Suprapubic skin (tissue), 4 donors: ENCODE measurements at places on chromosomes 3 and 15. TPM values are rescaled to one million over a fixed set of nuclear protein-coding genes. Genes with fewer than 3 reads are reported as not detected.

The SLC25A26 gene
- total RNA-seq: 13.3 TPM

The NOX5 gene
- not detected for total RNA-seq

The MESP2 gene
- 1.1 TPM for total RNA-seq

The SERPINI1 gene
- total RNA-seq: 2.0 TPM

The PFN2 gene
- 6.5 TPM for total RNA-seq

The DOCK3 gene
- total RNA-seq: 2.1 TPM

The APOD gene
- 341 TPM for total RNA-seq

The CORO2B gene
- total RNA-seq: 2.0 TPM

The CASR gene
- not detected for total RNA-seq

The TNFSF10 gene
- total RNA-seq: 88.7 TPM

The MAPKAPK3 gene
- 120 TPM for total RNA-seq

The DLEC1 gene
- total RNA-seq: 0.19 TPM

The CACNA2D3 gene
- total RNA-seq: 0.42 TPM

- H3K4me1 ChIP-seq: peaks cover 30% of the 10 kb centered on the region
- H3K27me3 ChIP-seq: peaks cover 24% of the 10 kb centered on the region
- H3K27ac ChIP-seq: peak overlapping the region; percentile 86
- no peaks in the 10 kb centered on the region for H3K36me3 ChIP-seq
- peak; percentile 78 for DNase-seq
Observed at GRCh38 chr15:48644827-48645557, 517 bp downstream of the FBN1 start.

DNA sequence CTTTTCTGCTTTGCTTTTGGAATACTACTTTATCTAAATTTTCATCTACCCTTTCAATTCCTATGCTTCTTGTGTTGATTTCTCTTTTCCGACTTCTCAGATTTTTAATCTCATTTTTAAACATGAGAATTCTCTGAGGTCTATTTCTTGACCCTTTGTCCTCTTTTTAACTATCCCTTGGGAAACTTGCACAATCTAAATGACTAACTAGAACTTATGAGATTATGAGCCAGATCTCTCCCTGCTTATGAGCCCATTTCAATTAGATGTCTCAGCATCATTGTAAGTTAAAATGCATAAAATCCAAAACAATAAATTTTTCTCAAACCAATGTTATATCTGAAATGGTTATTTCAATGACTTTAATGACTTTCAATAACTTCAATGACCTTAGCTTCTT lies 296.9 kb upstream of the AGTR1 start:
- no peak for DNase-seq
- H3K36me3 ChIP-seq: no peaks in the 10 kb centered on the region
- no peaks in the 10 kb centered on the region for H3K4me1 ChIP-seq
- H3K4me3 ChIP-seq: no peak overlapping the region

- H3K27ac ChIP-seq: no peak overlapping the region
- DNase-seq: no peak
- H3K4me1 ChIP-seq: no peaks in the 10 kb centered on the region
- H3K27me3 ChIP-seq: no peaks in the 10 kb centered on the region
Observed at GRCh38 chr3:90132197-90132596, 1024.8 kb downstream of the EPHA3 start.

DNA sequence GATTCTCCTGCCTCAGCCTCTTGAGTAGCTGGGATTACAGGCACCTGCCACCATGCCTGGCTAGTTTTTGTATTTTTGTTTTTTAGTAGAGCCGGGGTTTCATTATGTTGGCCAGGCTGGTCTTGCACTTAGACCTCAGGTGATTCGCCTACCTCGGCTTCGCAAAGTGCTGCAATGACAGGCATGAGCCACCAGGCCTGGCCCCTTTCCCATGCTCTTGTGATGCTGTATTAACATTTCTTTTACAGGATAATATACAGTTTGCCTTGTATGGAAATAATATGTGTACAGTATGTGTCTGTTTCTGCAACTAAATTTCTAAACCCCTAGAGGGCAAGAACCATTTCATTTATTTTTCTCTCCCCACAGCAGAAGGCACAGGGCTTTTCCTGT lies 37.8 kb downstream of the SCG5 start:
- no peaks in the 10 kb centered on the region for H3K36me3 ChIP-seq
- H3K27me3 ChIP-seq: no peaks in the 10 kb centered on the region
- H3K27ac ChIP-seq: no peak overlapping the region

- no peaks in the 10 kb centered on the region for H3K4me1 ChIP-seq
- no peaks in the 10 kb centered on the region for H3K36me3 ChIP-seq
Observed at GRCh38 chr3:33936921-33937525, 138.6 kb downstream of the PDCD6IP start.

DNA sequence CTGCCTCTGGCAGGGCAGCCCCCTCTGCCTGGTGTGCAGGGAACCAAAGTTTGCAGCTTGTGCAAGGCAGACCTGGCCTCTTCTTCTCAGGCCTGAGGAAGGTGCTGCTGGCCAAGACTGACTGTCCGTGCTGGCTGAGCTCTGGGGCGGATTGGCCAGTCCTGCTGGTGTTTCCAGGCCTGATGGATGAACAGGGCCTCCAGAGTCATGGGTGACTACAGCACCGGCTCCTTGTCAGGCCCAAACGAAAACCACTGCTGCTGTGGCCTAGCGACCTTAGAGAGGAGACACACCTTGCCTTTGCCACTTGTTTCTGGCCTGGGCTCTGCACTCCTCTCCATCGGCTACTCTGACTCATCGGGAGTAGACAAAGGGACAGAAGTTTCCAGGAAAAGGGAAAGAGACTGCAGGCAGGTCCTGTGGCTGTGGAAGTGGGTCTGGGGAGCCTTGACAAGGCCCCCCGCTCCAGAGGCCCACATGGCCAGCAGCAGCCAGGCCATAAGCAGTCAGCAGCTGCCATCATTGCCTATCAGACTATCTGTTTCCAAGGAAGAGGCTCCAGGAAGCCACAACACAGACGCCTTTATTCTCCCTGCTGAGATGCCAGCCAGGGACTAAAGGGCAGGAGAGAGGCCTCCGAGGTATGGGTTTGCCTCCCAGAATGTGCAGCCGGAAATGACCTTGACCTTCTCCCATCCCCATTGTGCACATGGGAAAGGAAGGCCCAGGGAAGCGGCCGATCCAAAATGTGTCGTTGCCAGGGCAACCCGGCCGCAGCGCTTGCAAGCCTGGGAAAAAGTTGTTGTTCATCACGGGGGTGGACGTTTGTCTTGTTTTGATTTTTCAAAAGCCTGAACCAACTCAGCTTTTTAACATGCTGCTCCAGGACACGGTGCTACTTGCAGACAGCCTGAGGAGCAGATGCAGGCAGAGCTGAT lies 160.5 kb downstream of the CHSY1 start:
- no peaks in the 10 kb centered on the region for H3K36me3 ChIP-seq
- no peak overlapping the region for H3K4me3 ChIP-seq
- H3K27me3 ChIP-seq: no peaks in the 10 kb centered on the region
- no peak for DNase-seq
- H3K27ac ChIP-seq: peak overlapping the region; percentile 69
- H3K4me1 ChIP-seq: peaks cover 33% of the 10 kb centered on the region

DNA sequence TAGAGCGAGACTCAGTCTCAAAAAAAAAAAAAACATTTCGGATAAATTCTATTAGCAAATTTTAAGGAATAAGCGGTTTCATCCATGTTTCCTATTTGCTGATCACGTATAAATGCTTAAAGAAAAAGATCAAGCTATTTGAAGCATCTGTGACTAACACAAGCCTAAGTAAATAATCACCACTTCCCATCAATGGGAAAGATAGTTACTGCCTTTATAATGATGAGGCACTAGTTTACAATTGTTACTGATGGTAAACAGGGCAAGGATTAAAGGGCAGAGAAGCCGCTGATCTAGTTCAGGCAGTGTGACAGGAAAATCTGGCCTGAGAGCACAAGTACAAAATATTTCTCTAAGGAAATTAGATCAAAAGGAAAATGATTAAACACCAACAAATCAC lies 13.7 kb downstream of the CLPX start:
- H3K27ac ChIP-seq: no peak overlapping the region
- H3K36me3 ChIP-seq: peaks cover 79% of the 10 kb centered on the region
- no peak for DNase-seq
- H3K4me3 ChIP-seq: no peak overlapping the region
- no peaks in the 10 kb centered on the region for H3K4me1 ChIP-seq
- no peaks in the 10 kb centered on the region for H3K27me3 ChIP-seq

DNA sequence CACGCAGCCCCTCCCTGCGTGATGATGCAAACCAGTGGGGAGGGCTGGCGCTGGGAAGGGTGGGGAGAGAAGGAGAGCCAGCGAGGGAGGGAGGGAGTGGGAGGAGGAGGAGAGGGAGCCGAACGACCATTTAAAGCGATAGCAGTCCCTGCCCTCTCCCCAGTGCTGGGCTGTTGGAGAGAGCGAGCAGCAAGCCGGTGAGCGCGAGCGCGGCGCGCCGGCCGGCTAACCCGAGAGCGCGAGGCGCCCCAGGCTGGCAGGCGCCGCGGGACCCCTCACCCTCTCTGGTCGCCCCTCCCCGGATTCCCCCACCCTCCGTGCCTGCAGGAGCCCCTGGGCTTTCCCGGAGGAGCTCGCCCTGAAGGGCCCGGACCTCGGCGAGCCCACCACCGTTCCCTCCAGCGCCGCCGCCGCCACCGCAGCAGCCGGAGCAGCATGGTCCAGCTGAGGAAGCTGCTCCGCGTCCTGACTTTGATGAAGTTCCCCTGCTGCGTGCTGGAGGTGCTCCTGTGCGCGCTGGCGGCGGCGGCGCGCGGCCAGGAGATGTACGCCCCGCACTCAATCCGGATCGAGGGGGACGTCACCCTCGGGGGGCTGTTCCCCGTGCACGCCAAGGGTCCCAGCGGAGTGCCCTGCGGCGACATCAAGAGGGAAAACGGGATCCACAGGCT lies at the start of gene GRM7:
TSS of gene GRM7 (plus strand) at position 162 of the 671 bp plus-strand sequence.
- H3K4me3 ChIP-seq: peak within 1 kb of the TSS; percentile 39
- no peak for DNase-seq
- no peaks in the 10 kb centered on the region for H3K36me3 ChIP-seq

- peaks cover 2% of the 10 kb centered on the region for H3K27me3 ChIP-seq
- DNase-seq: no peak
- peaks cover 4% of the 10 kb centered on the region for H3K4me1 ChIP-seq
- H3K36me3 ChIP-seq: no peaks in the 10 kb centered on the region
- no peak overlapping the region for H3K4me3 ChIP-seq
- H3K27ac ChIP-seq: no peak overlapping the region
Observed at GRCh38 chr3:193764959-193765358, 172.0 kb downstream of the OPA1 start.

DNA sequence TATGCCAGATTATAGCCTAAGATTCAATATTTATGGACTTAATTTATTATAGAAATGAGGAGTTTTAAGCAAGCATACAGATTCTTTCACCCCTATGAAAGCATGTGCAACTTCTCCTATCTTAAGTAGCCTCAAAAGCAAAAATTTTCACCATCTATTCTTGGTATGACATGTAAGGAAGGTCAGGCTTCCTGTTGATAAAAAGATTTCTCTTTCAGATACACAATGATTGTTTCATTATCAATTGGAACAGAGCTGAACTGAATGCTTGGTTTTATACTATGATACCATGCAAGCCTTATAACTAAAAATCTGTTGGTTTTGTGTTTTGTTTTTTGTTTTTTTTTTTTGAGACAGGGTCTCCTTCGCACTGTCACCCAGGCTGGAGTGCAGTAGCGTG lies 3.9 kb downstream of the GRK7 start:
- no peak overlapping the region for H3K4me3 ChIP-seq
- no peaks in the 10 kb centered on the region for H3K36me3 ChIP-seq
- H3K27me3 ChIP-seq: no peaks in the 10 kb centered on the region

GRCh38 chr15:92881211-92881754 lies 18.8 kb upstream of the CHD2 start:
- H3K4me1 ChIP-seq: peaks cover 23% of the 10 kb centered on the region
- peak overlapping the region; percentile 99 for H3K4me3 ChIP-seq
- DNase-seq: no peak
- peaks cover 2% of the 10 kb centered on the region for H3K36me3 ChIP-seq
- peak overlapping the region; percentile 93 for H3K27ac ChIP-seq

DNA sequence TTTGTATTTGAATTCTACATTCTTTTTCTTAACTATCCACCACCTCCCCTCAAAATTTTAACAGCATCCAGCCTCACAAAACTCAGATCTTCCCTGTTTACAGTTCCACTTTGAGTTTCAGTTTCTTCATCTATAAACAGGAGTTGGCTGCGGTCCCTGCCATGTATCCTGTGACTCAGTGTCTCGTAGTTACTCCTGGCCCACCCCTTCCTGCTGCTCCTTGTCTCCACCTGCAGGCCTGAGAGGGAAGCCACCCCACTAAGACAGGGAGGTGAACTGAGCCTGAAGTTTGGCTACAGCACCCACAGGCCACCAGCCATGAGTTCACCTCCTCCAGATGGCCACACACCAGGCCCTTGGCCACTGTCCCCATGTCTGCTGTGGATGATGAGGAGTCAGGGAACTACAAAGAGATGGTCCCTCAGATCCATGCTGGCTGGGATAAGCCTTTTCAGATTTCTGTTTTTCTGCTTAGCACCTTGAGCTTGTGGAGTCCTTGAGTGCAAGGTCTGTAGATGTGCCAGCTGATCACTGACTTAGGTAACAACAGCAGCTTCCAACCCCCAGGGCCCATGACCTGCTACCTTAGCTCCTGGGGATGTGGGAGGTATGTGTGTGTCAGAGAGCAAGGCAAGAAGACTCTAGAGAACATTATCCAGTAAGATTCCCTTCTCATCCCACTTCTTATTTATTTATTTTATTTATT lies 37.5 kb downstream of the CD86 start:
- H3K27ac ChIP-seq: no peak overlapping the region
- no peaks in the 10 kb centered on the region for H3K4me1 ChIP-seq
- H3K27me3 ChIP-seq: no peaks in the 10 kb centered on the region
- H3K36me3 ChIP-seq: no peaks in the 10 kb centered on the region
- DNase-seq: no peak

- no peaks in the 10 kb centered on the region for H3K36me3 ChIP-seq
- no peaks in the 10 kb centered on the region for H3K27me3 ChIP-seq
- no peak for DNase-seq
- no peak overlapping the region for H3K27ac ChIP-seq
Observed at GRCh38 chr3:79406175-79406574, 361.6 kb downstream of the ROBO1 start.
